GF-D8 (cell line): ENCODE measurements at places on chromosomes 13 and 19.

- DNase-seq = no peak
These were observed 7.6 kb upstream of the EGLN2 start for GRCh38 chr19:40791349-40791748.

DNA sequence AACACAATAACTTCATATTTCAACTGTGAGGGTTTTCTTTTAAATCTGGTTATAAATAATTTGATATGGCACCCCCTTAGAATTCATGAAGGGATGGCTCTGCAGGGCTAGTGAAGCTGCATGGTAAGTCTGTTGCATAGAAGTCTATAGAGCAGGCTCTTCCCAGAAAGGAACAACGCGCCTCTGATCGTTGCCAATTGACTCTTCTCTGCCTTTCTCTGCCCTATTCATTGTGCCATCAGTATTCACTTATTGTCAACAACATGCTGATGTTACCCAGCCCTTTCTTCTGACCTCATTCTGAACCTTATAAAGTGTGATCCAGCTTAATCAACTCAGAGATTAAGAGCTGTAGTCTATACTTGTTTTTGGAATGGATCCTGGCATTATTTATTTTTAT is 16.3 kb upstream of the DCT start:
- no peak for DNase-seq

DNA sequence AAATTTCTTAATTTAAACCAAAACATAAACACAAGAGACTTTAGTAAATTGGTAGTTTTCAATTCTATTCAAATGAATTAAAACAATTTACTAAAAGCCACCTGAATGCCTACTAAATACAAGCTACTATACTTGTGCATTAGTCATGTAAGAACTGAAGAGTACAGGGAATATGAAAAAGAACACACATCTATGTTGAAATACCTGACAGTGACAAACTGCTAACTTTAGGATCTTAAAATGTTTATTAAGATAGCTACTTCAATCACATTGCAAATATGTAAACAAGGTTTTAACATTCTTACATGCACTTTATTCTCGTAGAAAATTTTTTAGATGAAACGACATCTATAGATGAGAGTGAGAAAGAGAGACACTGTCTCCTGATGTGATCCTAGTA is 4.1 kb downstream of the SPRYD7 start:
- DNase-seq = no peak

- DNase-seq = no peak
These were observed 3.5 kb downstream of the SLC7A9 start for GRCh38 chr19:32866061-32866460.

GRCh38 chr19:18725841-18726770 is 42.6 kb downstream of the CRTC1 start:
- DNase-seq = no peak

- no peak for DNase-seq
These were observed 315 bp downstream of the ZNF492 start for GRCh38 chr19:22634450-22634827.

DNA sequence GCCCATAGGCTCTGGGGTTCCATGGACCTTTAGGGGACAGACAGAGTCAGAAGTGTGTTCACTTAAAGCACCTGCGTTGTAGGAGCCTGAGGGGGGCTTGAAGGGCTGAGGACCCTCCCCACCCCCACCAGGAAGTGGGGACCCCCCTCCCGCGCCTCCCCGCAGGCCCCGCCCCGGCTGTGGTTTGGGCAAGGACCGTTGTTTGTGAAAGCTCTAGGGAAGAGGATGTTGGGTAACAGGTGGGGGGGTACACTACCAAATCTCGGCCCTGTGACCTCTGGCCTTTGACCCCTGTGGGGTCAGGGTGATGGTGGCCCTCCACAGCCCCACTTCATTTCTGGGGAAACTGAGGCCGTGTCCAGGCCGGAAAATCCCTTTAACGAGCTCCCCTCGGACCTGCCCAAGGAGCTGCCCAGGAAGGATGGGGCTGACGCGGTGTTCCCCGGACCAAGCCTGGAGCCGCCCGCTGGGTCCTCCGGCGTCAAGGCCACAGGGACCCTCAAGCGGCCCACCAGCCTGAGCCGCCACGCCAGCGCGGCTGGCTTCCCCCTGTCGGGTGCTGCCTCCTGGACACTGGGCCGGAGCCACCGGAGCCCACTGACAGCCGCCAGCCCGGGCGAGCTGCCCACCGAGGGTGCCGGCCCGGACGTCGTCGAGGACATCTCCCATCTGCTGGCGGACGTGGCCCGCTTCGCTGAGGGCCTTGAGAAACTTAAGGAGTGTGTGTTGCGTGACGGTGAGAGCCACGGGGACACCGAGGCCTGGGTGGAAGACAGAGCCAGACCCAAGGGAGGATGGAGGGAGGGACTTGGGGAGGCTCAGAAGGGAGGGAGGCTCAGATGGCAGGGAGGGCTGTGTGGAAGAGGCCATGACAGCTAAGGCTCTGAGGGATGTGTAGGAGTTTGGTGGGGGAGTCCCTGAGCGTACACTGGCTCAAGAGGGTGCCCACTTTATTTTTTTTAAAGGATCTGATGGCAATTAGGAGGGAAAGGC is 1.3 kb downstream of the ARHGAP45 start:
- peak; percentile 36 for DNase-seq

- DNase-seq = no peak
These were observed 12.0 kb downstream of the MLLT1 start for GRCh38 chr19:6267552-6268381.

DNA sequence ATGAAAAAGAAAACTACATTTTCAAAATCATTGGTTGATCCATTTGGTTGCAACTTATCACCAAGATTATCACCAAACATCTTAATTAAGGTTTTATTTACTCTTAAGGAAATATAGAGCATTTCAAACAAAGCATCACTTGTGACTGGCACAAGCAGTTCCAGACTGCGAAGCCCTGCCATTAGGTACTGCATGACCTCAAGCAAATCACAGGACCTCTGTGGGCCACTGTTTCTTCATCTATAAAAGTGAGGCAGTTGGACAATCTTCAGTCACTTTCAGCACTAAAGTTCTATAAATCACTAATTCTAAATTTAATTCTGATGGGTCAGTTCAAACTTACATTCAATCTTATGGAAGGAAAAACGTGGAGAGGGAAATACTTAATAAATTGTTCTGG is 2.0 kb downstream of the ELF1 start:
- no peak for DNase-seq

- DNase-seq = peak; percentile 43
These were observed 18.1 kb downstream of the DHRS12 start for GRCh38 chr13:51785712-51786424.

DNA sequence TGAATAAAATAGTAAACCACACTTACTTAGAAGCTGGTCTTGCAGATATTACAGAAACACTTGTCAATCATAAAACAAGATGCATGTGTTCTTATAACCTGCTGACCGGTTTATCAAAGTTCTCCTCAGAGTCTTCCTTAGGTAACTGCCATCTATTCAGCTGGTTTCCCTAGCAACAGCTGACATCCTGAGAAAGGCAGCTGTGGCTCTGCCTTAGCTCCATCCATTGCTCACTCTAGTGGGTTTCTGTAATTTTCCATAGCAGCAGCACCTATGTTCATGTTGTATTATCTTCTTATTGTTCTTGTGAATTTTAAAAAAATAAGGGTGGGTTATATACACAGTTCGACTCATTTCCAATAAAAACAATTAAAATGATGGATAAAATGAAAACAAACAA is 87.8 kb downstream of the RAP2A start:
- DNase-seq = no peak

DNA sequence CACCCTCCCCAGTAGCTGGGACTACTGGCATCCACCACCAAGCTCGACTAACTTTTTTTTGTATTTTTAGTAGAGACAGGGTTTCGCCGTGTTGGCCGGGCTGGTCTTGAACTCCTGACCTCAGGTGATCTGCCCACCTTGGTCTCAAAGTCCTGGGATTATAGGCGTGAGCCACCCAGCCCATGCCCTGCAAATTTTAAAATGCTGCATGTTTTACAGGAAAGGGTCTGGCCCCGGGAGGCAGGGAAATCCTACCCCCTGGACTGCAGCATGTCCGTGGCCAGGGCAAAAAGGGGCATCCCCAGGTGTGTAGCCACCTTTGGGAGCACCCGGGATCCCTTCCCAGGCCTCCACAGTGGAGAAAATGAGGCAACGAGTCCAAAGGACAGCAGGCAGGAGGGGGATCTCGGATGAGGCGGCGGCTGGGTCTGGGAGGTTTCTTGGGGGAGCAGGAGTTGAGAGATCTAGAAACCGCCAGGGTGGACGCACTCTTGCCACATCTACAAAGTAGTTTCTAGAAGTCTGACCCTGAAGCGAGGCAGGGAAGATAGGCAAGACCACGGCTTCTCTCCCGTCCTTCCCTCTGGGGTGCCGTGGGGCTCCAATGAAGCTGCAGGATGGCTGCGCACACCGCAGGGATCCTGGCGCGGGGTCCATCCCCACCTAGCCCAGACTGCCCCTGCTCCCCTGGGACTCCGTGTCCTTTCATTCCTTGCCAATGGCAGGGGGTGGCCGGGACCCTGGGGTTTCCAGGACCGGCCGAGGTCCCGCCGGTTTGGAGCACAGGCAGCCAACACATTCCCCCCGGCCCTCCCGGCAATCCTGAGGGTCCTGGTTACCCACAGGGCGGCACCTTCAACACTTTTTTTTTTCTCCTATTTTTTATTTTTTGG is 21.3 kb upstream of the ZBTB7A start:
- DNase-seq = no peak

DNA sequence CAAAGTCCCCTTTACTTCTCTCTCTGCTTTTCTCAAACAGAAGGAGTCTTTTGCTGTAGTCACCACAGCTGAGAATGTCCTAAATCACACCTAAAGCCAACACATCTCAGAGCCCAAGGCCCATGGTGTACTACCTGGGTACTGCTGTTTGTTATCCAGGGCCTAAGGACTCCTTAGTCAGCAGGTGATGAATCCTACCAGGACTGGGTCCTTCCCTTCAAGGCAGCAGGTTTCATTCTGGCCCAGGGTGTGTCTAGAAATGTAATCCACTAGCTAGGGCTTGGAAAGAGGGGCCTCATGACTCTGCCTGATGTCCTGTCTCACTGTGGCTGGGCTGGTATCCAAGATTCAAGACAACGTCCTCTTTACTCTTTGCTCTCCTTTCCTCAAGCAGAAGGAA is 36.2 kb upstream of the ENOX1 start:
- DNase-seq = no peak

GRCh38 chr19:15507068-15508034 is 974 bp upstream of the CYP4F22 start:
- DNase-seq = no peak

DNA sequence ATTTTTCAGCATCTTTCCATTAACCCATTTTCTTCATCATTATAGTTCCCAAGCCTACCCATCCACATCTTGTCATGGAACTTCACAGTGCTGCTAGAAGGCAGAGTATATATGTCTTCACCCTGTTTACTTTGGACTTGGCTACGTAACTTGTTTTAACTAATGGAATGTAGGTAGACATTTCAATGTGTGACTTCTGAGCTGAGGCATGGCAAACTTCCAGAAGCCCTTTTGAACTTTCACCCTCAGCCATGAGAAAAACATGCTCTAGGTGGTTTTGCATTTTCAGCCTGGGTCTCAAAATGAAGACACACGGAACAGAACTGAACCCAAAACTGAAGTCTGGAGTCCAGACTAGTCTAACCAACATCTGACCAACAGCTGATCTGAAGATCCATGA is 3.2 kb downstream of the TEX30 start:
- DNase-seq = no peak

DNA sequence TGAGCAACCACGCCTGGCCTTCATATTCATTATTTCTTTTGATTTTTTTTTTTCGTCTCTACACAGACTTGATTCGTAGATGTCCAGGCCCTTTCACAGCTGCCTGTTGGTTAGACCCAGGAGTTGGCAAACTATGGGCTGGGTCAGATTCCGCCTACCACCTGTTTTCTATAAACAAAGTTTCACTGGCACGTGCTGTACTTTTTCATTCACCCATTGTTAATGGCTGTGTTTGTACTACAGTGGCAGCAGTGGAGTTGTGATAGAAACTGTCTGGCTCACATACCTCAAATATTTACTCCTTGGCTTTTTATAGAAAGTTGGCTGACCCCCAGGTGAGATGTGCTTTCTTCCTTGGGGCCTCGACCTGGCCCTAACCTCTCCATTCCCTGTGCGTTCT is 72.9 kb upstream of the TEX29 start:
- no peak for DNase-seq

DNA sequence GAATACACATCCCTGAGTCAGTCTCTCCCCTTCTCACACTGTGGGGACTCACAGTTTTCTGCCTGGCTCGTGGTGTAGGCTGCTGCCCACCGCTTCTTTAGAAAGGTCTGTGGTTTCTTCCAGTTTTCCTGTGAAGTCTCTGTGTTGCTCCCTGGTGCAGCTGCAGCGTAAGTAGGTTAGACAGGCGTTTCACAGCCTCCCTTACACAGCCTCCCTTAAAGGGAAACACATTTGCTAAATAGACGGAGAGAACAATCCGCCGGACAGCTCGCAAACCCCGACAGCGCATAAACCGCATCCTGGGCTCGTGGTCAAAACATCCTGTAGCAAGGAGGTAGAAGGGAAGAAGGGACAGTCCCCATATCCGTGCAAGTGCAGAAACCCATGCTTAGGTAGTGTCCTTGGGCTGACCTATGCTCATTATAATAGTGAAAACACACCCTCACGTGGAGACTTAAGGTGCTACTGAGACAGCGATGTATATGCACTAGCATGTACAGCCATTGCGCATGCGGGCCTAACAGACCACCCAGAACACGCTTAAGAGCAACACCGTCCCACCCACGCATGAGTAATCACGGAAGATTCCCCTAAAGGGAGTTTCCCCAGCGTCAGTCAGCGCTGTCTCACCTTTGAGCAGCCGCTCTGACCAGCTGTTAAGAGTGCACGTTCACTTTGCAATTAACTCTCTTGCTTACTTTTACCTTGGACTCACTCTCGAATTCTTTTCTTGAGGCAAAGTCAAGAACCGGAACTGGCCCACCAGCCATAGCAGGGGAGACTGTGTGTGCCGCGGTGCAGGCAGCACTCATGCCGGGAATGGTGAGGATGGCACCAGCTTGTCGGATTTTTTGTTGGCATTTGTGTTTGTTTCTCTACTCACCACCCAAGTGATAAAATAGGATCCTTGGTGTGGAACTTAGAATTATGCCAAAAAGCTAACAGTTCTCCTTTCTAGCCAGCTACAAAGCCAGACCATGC is 16.6 kb downstream of the SIGLEC8 start:
- DNase-seq = peak; percentile 73

GRCh38 chr19:31969016-31969415 is 376.4 kb upstream of the ZNF507 start:
- DNase-seq = no peak

- DNase-seq = no peak
These were observed 1.3 kb downstream of the RFX2 start for GRCh38 chr19:6108721-6109633.

DNA sequence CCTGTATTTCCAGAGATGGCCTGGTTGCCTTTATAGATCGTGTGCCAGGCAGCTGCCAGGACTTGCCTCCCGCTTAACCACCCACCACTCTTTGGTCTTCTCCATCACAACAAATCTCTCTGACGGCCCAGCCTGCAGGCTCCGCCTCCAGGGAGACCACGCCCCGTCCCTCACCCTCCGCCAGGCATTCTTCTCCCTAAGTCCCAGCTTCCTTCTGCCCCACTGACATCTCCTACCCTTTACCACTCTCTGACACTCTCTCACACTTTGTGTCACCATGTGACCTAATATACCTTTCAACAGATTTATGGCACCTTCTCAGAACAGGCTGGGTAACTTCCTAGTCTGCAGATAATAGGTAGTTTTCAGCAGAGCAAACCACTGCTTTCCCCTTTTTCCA is 95.1 kb downstream of the CAB39L start:
- no peak for DNase-seq

GRCh38 chr13:42011601-42012350 is 36.7 kb upstream of the DGKH start:
- DNase-seq = no peak
